ENCODE measurements at places on chromosomes 2 and 18.
A peak's percentile ranks its signal among the peaks of the same experiment; 100 is the strongest.

GRCh38 chr2:78145395-78145996, 623.3 kb upstream of the LRRTM4 start:
- no peak for DNase-seq

DNA sequence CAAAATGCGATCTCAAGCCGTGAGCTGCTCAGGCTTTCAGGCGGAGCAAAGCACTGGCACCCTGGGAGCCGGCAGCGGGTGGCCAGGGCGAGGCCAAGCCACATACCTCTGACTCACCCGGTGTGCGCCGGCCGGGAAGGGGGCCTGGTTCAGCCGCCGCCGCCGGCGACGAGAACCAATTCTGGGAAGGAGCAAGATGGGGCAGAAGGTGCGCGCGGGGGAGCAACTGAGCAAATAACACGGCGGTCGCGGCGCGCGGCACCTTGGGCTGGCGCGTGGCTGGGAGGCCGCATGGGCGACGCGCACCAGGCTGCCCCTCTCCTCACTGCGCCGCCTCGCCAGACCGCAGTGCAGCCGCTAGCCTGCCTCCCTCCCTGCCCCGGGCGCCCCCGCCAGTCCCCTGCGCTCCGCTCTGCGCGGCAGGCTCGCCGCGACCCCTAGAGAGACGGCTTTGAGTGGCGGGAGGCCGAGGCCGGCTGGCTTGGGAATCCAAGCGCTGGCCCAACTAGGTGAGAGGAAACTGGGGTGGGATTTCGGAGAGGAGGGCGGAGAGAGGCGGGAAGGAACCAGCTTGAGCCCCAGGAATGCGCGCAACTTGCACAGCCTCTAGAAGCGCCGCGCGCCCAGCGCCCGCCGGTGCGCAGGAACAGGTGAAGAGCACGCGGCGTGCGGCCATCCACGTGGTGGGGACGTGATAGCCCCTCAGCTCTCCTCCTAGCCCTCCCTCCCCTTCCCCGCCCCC, 3.2 kb downstream of the NRP2 start:
- DNase-seq, result peak; percentile 47

DNA sequence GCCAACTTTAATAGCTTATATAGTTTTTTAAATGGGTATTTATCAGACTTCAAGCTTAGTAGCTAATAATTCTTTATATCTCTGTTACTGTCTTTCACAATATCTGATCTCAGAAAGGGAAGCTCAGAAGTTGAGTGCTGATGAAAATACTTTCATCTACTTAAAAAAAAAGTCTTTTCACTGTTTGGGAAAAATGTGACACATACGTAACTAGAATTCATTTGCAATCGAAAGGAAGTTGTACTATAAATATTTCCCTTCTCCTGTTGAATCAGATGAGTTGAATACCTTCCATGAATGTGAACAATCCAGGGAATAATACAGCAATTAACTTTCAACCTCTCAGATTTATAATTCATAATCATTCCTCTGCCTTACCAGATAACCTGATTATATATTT, 811 bp upstream of the SCG2 start:
- DNase-seq, result peak; percentile 21

GRCh38 chr2:172350839-172351479, 76.4 kb upstream of the ITGA6 start:
- DNase-seq, result no peak

DNA sequence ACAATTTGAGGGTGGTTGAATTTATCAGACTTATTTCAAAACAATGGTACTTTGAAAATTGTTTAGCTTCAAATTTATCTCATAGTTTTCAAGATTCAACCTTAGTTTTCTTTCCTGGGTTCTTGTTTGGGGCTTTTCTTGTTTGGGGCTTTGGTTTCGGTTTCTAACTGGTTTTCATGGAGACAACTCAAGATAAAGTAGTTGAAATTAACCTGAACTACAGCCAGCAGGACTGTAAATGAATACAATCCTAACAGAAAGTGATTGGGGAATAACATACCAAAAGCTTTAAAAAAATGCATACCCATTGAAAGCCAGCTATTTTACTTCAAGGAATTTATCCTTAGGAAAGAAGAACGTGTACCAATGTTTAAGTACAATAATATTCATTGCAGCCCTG, 133.5 kb upstream of the SLC14A2 start:
- DNase-seq, result no peak

DNA sequence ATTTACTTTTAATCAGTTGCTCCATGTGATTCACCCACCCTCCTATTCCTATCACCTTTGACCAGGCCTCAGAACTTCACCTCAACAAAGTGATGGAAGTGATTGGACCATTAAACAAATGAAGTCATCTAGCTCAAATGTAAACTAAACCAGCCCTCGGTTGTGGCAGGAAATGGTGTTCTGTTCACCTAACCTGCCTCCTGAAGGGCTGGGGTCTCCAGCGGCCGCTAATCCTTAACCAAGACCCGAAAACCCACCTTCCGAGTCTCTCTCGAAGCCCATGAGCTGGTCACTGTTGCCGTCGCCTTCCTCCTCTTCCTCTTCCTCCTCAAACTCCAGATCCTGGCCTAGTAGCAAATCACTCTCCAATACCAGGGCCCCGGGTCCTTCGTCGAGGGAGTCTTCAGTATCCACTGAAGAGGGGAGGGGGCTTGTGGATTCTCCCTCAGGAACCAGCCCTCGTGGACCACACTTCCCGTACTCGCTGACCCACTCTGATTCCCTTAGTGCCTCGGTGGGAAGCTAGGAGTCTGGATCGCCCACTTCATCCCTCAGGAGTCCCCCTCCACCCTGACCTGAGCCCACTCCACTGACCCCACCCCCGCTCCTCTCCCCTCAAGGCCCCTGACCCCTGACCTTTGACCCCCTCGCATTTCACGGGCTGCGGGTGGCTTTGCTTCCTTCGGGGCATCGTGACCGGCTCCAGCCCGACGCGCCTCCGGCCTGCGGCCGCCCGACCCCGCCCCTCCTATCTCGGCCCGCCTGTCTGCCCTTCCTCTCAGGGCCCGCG, 503 bp downstream of the ZNF513 start:
- peak; percentile 29 for DNase-seq

- peak; percentile 54 for DNase-seq
Observed at GRCh38 chr2:190947141-190947540, 66.5 kb downstream of the GLS start.

- DNase-seq, result no peak
Observed at GRCh38 chr2:3277748-3278520, 99.7 kb downstream of the EIPR1 start.
